ENCODE measurements at places on chromosomes 7 and 10.

- DNase-seq: no peak
These were observed 13.5 kb downstream of the SEPHS1 start for GRCh38 chr10:13334556-13334955.

- no peak for DNase-seq
These were observed 244.9 kb downstream of the C7orf25 start for GRCh38 chr7:42666994-42667393.

DNA sequence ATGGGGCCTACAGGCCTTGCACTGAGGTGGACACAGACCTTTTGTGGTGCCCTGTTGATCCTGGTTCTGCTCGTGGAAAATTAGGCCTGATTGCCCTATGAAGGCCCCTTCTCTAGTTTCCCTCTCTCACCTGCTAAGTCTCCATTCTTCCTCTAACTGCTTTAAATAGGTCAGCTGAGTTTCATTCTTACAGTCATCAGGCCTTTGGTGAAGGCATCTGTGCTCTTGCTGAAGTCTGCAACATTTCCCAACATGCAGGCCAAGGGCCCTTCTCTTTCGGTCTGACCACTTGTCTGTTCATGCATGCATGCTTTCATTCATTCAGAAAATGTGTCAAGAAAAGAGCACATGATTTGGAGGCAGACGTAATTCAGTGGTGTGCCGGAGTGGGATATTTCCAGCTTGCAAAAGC, 244.0 kb downstream of the BUB3 start:
- no peak for DNase-seq

DNA sequence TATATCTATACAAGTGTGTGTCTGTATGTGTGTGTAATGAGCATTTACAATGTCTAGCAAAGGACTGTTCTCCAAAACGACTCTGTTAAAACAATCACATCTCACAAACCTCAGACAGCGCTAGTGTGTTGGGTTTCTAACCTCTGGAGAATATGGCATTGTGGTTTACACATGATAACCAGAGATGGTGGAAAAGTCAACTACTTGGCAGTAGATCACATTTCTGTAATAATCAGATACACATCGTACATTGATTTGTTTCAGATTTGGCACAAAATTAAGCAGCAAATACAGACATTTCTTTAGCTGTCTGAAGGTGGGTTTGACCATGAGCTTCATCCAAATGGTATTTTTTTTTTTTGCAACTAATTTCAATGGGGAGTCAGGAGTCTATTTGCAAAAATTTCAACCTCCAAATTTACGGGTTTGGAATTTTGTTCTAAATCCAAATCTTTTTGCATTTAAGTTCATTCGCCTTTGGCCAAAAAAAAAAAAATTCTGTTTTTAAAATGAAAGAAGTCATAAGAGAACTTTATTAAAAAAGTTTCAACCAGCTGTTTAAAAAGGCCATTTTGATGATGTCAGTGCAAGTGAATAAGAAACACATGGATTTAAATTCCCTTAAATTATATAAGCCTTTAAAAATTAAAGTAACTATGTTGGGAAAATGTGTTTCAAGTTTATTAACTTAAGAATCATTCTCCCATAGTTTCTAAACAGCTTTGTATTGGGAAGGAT, 127.8 kb downstream of the TMEM26 start:
- DNase-seq: no peak

GRCh38 chr7:149293946-149294633, 32.1 kb downstream of the ZNF783 start:
- no peak for DNase-seq

GRCh38 chr7:78620920-78621319, 822.3 kb downstream of the PHTF2 start:
- no peak for DNase-seq

- peak; percentile 49 for DNase-seq
These were observed 77.7 kb downstream of the ITGB8 start for GRCh38 chr7:20408467-20408826.

DNA sequence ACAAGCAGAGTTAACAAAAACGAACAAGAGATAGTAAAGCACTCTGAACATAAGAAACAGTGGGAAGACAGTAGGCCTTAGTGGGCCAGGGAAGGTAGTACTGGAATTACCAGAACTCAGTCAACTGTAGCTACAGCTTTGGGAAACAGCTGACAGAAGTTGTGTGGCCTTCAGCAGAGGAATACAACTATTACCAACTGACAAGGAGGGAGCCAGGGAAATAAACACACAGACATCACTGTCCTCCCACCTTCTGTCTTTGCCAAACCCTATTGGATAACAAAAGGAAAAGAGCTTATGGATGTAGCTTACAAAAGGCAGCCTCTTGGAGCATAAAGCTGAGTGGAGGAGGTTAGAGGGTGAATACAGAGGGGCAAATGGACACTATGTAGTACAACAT, 15.4 kb downstream of the MICU1 start:
- no peak for DNase-seq

DNA sequence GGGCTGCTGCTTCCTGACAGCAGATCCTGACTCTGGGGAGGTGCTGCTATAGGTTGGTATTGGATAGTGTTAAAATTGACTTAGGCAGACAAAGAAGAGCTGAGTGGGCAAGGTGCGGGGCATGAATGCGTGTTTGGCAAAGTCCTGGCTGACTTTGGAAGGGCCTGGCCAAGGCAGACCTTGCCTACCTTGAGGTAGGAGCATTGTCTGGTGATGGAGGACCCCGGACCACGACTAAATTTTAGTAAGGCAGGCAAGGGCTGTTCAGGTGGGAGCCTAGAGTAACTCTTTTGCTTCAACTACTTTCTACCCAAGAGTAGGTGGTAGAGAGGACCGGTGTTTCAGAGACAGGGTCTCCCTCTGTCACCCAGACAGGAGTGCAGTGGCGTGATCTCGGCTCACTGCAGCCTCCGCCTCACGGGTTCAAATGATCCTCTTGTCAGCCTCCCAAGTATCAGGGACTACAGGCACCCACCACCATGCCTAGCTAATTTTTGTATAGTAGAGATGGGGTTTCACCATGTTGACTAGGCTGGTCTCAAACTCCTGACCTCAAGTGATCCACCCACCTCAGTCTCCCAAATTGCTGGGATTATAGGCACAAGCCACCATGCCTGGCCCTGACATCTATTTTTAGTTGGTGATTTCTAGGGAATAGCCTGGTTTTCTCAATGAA, 12.2 kb upstream of the LAT2 start:
- no peak for DNase-seq

GRCh38 chr7:732094-732541, 5.0 kb upstream of the PRKAR1B start:
- no peak for DNase-seq

DNA sequence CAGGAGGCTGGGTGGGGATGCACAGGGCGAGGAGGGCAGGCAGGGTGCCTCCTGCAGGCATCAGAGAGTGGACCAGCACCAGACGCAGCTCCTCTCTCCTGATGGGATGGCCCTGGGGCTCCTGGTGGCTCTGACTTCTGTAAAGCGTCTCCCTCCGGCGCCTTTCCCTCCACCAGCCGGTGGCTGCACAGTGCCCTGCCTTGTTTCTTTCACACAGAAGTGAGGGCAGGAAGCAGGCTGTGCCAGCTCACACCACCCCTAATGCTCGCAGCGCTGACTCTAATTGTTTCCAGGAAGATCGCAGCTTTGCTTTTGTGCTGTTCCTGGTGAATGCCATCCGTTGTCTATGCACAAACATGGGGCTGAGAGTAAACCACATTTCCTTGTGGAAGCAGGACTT, 152.3 kb upstream of the LANCL2 start:
- no peak for DNase-seq

DNA sequence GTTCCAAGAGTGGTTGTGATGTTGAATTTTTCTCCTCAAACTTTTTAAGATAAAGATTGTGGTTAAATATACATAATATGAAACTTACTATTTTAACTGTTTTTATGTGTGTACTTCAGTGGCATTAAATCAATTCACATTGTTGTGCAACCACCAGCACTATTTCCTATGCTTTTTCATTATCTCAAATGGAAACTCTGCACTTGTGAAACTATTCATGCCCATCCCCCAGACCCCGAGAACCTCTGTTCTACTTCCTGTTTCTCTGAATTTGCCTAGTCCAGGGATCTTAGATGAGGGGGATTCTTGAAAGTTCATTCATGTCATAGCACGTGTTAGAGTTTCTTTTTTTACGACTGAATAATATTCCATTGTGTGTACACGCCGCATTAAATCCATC, 67.0 kb downstream of the WDR37 start:
- DNase-seq: no peak

GRCh38 chr7:27179503-27180430, 5.3 kb downstream of the HOXA11 start:
- DNase-seq: peak; percentile 88

- DNase-seq: peak; percentile 83
These were observed 105.5 kb downstream of the MYOF start for GRCh38 chr10:93376372-93377293.

- DNase-seq: no peak
These were observed 8.3 kb downstream of the ANKRD7 start for GRCh38 chr7:118232837-118233236.

GRCh38 chr10:99742701-99743100, 10.7 kb downstream of the CUTC start:
- DNase-seq: peak; percentile 24

- no peak for DNase-seq
These were observed 395.0 kb downstream of the THSD7A start for GRCh38 chr7:11436773-11437524.

DNA sequence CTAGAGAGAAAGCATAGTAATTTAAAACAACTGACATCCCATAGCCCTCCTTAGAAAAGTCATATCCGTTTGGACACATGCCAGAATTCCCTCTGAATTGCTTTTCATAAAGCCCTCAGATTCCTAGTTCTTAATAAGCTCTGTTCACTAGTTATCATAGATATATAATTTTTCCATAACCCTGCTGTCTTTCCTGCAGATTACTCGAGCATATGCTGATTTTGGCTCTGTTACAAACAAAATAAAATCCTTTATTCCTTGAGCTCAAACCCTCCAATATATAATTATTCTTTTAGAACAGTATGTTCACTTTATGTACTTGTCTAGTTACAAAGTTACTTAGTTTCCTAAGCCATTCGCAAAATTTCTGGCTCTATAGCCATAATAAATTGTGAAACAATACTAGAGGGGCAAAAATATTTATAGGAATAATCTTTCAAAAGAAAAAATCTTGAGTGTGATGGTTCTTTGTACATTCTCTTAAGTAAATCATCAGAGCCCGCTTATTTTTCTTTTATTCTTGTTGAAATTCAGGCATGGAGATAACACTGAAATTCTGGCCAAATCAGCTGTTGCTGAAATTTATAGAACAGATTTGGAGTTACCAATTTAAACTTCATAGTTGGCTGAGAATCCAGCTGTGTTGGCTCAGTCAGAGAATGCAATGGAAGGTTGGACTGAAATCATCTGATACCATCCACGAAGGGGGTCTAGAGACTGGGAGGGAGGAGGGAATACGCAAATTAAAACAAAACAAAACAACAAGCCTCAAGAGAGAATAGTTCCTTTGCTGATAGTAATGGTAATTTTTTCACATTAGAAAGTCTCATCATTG, 146.1 kb upstream of the TMEM196 start:
- no peak for DNase-seq

- no peak for DNase-seq
These were observed 38.0 kb downstream of the FOXI2 start for GRCh38 chr10:127774766-127775559.

DNA sequence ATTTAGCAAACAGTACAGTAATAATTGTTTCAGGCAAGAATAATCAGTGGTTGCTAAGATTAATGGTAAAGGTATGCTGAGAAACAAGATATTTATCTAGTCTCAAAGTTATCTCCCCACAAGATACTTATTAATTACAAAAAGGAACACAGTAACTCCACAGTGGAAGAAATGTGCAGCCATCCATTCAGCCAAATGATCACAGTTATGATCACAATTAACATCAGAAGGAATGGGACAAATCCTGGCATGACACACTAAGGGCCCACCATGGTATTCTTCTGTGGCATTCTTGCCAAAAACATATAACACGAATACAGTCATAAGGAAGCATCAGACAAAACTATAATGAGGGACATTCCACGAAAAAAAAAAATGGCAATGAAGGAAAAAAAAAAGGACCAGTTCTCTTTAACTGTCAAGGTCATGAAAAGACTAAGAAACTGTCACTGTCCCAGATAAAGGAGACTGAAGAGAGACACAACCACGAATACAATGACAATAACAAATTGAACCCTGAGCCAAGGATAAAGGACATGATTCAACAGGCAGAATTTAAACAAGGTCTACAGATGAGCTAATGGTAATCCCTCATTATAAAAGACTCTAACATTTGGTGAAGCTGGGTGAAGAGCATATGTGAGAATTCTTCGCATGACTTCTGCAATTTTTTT, 20.9 kb downstream of the NUDCD3 start:
- DNase-seq: no peak

DNA sequence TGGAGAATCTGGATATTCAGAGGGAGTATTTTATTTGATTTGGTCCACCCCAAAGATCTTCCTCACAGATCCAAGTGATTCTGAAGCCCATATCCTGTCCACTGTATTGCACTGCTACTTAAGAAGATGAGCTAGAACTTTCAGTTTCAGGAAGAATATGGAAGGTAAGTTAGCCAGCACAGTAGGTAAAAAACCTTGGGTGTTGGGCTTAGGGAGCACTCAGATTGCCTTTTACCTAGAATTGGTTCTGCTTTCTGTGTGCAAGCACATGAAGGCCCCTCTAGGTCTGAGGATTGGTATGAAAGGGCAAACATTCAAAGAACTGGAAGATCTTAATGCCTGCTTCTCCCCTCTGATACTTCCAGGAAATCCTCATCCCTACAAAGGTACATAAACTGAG, 146.7 kb upstream of the COL1A2 start:
- DNase-seq: no peak

GRCh38 chr10:75209086-75209920, 1.3 kb upstream of the VDAC2 start:
- DNase-seq: no peak

GRCh38 chr7:4449263-4449662, 232.8 kb upstream of the FOXK1 start:
- no peak for DNase-seq

DNA sequence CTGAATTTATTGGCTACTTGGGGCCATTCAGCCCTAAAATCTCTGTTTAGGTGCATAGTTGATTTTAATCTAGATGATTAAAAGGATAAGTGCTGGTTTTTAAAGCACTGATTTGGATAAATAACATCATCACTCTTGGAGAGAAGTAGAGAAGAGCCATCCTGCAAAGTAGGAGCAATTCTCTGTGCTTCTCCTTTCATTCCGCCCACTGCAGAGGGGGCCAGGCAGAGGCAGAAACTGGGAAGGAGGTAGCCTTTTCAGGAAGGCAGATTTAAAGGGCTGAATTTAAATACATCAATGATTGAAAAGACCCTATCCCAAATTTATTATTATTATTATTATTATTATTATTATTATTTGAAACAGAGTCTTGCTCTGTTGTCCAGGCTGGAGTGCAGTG, 14.1 kb downstream of the MAP3K8 start:
- no peak for DNase-seq

GRCh38 chr10:2955064-2955463, 112.3 kb upstream of the PFKP start:
- no peak for DNase-seq

- DNase-seq: no peak
These were observed 68.2 kb downstream of the ELAPOR2 start for GRCh38 chr7:86991093-86991769.

- peak; percentile 8 for DNase-seq
These were observed 87.3 kb upstream of the DIP2C start for GRCh38 chr10:776772-777171.

GRCh38 chr7:116772423-116772863, 89.9 kb upstream of the CAPZA2 start:
- peak; percentile 46 for DNase-seq

GRCh38 chr10:77011874-77012811, 625.5 kb downstream of the KCNMA1 start:
- peak; percentile 74 for DNase-seq
